ENCODE measurements at places on chromosomes 2 and 18.

DNA sequence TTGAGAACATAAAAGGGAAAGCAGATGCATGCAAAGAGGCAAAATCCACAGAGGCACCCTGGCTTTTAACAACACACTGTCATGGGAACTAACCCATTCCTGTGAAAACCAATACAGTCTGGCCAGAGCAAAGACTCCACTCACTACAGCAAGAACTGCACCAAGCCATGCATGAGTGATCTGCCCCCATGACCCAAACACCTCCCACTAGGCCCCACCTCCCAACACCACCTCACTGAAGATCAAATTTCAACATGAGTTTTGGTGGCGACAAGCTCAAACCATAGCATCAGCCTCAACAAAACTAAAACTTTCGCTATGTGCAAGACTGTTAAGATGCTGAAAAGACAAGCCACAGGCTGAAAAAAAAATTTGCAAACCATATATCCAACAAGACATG lies 162.8 kb downstream of the SMAD2 start:
- DNase-seq = no peak

- DNase-seq = no peak
Observed at GRCh38 chr2:233651430-233651829, 15.2 kb downstream of the UGT1A10 start.

GRCh38 chr2:218404351-218405085 lies 4.8 kb downstream of the CTDSP1 start:
- no peak for DNase-seq

GRCh38 chr2:113316085-113316484 lies 37.4 kb upstream of the PAX8 start:
- DNase-seq = no peak

- DNase-seq = no peak
Observed at GRCh38 chr2:98538280-98539041, 69.9 kb downstream of the COA5 start.

- DNase-seq = no peak
Observed at GRCh38 chr18:76454418-76454817, 40.6 kb downstream of the ZNF516 start.

- no peak for DNase-seq
Observed at GRCh38 chr2:197072533-197072932, 146.0 kb upstream of the PGAP1 start.

- DNase-seq = no peak
Observed at GRCh38 chr18:2572892-2573291, 1.5 kb downstream of the NDC80 start.

DNA sequence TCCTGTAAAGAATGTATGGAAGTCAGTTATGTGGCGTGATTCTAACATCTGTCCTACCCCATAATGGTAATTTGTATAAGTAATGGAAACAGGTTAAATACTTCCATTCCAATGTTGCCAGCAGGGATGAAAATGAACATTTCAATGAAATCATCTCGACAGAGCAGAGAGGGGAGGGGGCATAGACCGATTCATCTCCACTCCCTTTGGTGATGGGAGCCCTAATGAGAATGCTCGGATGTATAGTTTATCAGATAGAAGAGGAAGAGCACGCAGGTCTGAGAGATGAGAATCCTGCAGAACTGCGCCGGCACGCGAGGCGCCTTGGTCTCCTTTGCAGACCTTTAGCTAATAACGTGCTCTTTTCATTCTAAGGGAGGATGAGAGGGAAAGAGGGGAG lies 61.4 kb downstream of the TSHZ1 start:
- no peak for DNase-seq

DNA sequence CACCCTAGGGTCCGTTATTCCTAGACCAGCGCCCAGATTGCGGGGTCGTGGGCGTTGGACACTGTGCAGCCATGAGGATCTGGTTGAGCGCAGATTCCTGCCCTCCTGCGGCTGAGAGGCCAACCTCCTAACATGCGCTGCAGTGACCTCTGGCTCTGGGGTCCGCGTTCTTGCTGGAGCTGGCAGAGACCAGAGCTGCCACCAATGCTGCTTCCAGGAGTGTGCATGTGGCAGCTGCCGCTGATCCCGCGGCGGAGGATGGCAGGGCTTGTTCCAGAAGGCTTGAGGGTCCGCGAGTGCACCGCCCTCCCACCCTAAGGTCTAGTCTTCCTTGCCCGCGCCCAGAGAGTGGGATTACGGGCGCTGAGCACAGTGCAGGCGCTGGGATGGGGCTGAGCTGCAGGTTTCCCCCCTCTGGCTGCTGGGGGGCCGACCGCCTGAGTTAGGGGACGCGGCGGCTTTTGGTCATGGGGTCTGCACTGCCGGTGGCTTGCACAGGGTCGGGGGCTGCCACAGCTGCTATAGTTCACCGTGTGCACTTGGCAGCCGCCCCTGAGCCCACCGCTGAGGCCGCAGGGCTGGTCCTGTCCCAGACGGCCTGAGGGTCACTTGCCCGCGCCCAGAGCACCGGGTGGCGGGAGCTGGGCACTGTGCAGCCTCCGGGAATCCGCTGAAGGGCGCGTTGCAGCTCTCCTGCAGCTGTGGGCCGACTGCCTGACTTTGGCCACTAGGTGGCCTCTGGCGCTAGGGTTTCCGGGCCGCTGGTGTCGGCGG lies 145.9 kb downstream of the CCDC74A start:
- peak; percentile 33 for DNase-seq

DNA sequence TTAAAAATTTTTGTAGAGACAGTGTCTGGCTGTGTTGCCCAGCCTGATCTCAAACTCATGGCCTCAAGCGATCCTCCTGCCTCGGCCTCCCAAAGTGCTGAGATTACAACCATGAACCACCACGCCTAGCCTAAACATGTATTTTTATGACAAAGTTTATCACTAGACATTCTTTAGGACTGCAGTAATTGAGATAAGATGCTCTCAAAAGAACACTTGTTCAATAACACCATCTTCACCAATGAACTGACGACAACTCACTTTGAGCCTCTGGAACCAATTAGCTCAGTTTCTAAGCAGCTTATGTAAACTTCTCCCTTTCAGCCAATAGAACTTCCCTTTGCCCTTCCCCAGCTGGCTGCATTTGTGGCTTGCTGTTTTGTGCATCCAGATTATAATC lies 15.3 kb upstream of the PPP4R1 start:
- DNase-seq = no peak

GRCh38 chr2:226791056-226791486 lies 8.5 kb downstream of the IRS1 start:
- DNase-seq = no peak

- no peak for DNase-seq
Observed at GRCh38 chr18:63207835-63208234, 111.7 kb downstream of the BCL2 start.

GRCh38 chr18:54392543-54393023 lies 34.9 kb downstream of the C18orf54 start:
- no peak for DNase-seq

- DNase-seq = no peak
Observed at GRCh38 chr2:20170704-20171250, 54.2 kb downstream of the SDC1 start.

Data from activated CD8-positive, alpha-beta memory T cell treated with anti-CD3 and anti-CD28 coated beads for 1 hour (primary cell).